ENCODE measurements at places on chromosomes 4 and X.

GRCh38 chrX:152881289-152881688 lies 16.6 kb upstream of the ZNF185 start:
- no peak for DNase-seq
- H3K36me3 ChIP-seq, result no peaks in the 10 kb centered on the region
- H3K4me1 ChIP-seq, result no peaks in the 10 kb centered on the region
- H3K27me3 ChIP-seq, result no peaks in the 10 kb centered on the region

- no peaks in the 10 kb centered on the region for H3K27me3 ChIP-seq
- no peaks in the 10 kb centered on the region for H3K4me1 ChIP-seq
- H3K27ac ChIP-seq, result no peak overlapping the region
- no peak overlapping the region for H3K4me3 ChIP-seq
- no peak for DNase-seq
These were observed 25.5 kb upstream of the MORC4 start for GRCh38 chrX:107025545-107025944.

DNA sequence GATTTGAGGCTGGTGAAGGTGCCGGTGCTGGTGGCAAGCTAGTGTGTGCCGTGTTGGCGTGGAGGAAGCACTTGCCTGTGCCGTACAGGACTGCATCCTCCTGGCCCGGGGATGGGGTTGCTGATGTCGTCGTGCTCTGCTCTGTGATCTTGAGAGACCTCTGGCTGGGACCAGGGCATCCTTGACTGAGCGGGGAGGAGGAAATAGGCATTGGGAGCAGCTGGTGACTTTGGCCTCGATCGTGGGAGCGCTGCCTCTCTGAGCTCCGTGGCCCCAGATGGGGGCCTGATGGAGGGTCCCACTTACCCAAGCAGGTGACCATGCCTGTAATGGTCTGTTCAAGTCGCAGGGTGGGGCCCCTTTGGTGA lies 31.5 kb upstream of the CLCN4 start:
- H3K27ac ChIP-seq, result no peak overlapping the region
- H3K27me3 ChIP-seq, result no peaks in the 10 kb centered on the region
- no peaks in the 10 kb centered on the region for H3K4me1 ChIP-seq
- H3K36me3 ChIP-seq, result peaks cover 37% of the 10 kb centered on the region
- no peak for DNase-seq
- no peak overlapping the region for H3K4me3 ChIP-seq

DNA sequence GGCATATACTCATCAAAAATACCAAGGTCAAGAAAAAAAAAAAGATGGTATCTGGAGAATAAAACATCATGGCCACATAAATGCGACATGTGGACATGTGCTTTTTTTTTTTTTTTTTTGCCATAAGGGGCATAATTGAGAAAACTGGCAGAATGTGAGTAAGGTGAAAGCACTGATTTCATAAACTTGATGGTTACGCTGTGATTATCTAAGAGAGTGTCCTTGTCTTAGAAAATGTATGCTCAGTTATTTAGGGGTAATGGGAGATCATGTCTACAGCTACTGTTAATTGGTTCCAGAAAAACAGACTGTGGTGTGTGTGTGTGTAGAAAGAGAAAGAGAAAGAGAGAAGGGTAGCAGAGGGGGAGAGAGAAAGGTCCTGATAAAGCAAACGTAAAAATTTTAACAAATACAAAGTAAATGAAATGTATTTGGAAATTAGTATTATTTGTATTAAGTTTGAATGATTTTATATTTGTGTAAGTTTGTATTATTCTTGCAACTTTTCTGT lies 8.1 kb downstream of the DNAJB14 start:
- H3K27ac ChIP-seq, result no peak overlapping the region
- peaks cover 44% of the 10 kb centered on the region for H3K36me3 ChIP-seq
- no peak for DNase-seq
- H3K4me1 ChIP-seq, result peaks cover 7% of the 10 kb centered on the region

- no peaks in the 10 kb centered on the region for H3K4me1 ChIP-seq
- no peak for DNase-seq
- H3K27ac ChIP-seq, result no peak overlapping the region
- no peaks in the 10 kb centered on the region for H3K27me3 ChIP-seq
These were observed 59.3 kb upstream of the SOD3 start for GRCh38 chr4:24736066-24736465.

GRCh38 chr4:72489267-72489666 lies 79.8 kb downstream of the ADAMTS3 start:
- no peak for DNase-seq
- H3K27me3 ChIP-seq, result no peaks in the 10 kb centered on the region
- no peaks in the 10 kb centered on the region for H3K36me3 ChIP-seq
- no peaks in the 10 kb centered on the region for H3K4me1 ChIP-seq
